ENCODE measurements at places on chromosomes 3 and 15.

- DNase-seq = no peak
These were observed 130.2 kb downstream of the GADL1 start for GRCh38 chr3:30764281-30764680.

DNA sequence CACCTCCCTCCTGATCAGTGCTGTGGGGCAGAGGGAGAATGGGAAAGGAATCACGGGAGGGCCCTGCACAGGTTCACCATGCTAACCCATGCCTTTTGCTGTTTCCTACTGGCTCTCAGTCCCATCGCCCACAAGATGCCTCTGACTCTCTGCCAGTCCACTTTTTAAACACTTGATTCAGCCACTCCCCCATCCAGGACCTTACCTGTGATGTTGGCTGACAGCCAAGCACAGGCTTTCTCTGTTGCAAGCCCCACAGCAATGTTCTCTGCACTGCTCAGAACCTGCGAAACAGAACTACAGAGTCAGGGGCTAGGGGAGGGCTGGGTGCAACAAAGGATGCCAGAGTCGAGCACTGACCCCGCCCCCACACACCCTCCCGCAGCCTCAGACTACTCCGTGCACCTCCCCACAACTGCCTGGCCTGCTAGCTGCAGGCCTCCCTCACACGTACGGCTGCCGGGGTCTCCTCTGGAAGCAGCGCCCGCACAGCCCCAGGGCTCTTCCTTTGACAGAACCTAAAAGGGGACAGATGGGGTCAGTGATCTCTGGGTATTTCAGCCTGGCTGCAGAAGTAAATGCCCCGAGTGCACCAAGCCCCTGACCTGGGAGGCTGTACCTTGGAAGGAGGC, 9.1 kb downstream of the CDAN1 start:
- no peak for DNase-seq

DNA sequence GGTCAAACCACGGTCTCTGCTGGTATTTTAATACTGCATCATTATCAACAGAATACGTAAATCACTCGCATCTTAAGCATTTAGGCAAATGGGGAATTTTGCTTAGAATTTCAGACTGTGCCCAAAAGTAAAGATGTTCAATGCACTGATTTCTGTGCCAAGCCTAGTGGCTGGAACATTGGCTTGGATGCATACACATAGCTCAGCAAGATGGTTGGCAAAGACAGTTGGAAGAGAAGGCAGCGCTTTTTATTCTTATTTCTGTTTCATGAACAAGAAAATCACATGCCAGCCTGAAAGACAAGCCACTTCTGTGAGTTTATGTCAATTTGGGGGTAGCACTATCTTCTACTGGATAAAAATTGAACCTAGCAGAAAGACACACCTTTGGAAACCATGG, 15.1 kb downstream of the MECOM start:
- no peak for DNase-seq

DNA sequence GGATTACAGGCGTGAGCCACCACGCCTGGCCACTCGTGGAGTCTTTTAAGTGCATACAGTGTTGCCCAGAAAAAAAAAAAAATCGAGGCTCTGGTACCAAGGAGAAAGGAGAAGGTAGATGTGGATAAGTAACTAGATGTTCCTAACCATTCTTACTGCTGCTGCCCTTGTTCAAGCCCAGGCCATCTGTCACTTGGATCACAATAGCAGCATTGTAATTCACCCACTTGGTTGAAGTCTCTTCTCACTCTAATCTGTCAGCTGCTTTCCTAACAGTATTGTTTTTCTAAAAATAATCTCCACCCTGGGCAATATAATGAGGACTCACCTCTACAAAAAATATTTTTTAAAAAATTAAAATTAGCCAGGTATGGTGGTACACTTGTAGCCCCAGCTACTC, 58.0 kb upstream of the CRTC3 start:
- no peak for DNase-seq

DNA sequence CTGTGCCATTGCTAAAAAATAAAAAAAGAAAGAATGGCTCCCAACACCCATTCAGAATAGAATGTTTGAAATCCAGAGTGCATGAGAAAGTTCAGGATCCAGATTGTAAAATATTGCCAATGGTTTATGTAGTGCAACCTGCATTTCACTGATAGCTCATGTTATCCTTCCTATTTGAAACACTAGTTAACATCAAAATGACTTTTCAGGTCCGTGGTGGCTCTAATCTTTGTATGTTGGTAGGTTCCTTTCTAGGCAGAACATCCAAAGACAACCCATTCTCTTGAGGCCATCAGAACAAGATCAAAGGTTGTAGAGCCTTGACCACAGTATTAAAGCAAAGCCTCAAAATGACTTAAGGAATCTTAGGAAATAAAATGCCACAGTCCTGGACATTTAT, 51.0 kb downstream of the PLCL2 start:
- no peak for DNase-seq

DNA sequence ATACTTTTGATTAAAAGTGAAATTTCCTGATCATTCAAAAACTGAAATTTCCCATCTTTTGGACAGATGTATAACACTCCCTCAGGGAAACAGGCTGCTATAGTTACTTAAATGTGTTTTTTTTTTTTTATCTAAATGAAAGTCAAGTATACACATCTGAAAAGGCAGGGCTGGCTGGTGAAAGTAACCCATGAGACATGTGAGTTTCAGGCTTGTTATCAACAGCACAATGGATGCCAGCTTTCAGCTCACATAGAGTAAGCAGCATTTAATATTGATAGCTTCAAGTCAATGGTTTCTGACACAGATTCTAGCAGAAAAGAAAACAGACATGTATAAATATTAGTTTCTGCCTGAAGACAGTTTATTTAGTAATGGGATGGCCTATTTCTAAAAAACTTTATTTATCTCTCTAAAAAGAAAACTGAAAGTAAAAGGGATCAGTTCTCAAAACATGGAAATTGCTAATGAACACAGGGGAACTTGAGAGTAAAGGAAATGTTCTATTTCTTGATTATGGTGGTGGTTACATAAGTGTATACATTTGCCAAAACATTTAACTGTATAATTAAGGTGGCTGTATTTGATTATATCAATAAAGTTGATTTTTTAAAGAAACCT, 89.7 kb upstream of the CMC1 start:
- DNase-seq = no peak

DNA sequence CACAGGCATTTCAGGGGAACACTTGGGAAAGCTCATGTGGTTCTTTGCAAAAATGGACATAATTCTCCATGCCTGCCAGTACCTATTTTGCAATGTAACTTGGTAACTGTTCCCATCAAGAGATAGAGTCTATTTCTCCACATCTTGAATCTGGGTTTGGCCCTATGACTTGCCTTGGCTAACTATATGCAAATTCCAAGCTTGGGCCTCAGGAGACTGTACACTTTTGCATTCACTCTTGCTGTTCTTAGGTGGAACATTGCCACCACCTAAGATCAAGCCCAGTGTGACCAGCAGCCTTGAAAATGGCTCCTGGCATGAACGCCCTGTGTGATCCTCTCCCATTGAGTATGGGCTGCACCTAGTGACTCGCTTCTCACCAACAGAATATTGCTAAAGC, 19.8 kb upstream of the SMAD6 start:
- DNase-seq = peak; percentile 19

GRCh38 chr3:30042274-30042859, 564.0 kb upstream of the TGFBR2 start:
- DNase-seq = peak; percentile 91

GRCh38 chr3:143241481-143241951, 121.9 kb downstream of the CHST2 start:
- peak; percentile 61 for DNase-seq

- DNase-seq = no peak
These were observed 167.7 kb downstream of the AGBL1 start for GRCh38 chr15:86247249-86247955.

DNA sequence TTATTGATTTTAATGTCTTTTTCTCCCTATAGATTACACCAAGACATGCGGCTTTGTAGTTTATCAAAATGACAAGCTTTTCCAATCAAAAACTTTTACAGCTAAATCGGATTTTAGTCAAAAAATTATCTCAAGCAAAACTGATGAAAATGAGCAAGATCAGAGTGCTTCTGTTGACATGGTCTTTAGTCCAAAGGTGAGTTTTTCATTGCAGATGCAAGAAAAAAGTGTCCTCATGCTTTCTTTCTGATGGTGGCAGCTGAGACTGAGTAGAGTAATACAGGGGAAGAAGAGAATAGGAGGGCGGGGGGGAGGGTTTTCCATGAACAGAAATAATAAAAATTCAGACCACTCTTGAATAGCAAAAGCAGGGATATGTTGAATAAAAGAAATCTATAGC, 36.5 kb downstream of the ADGRG7 start:
- no peak for DNase-seq

GRCh38 chr3:176219970-176220369, 977.3 kb downstream of the TBL1XR1 start:
- no peak for DNase-seq

- peak; percentile 33 for DNase-seq
These were observed 69.6 kb upstream of the COL8A1 start for GRCh38 chr3:99568663-99569335.

DNA sequence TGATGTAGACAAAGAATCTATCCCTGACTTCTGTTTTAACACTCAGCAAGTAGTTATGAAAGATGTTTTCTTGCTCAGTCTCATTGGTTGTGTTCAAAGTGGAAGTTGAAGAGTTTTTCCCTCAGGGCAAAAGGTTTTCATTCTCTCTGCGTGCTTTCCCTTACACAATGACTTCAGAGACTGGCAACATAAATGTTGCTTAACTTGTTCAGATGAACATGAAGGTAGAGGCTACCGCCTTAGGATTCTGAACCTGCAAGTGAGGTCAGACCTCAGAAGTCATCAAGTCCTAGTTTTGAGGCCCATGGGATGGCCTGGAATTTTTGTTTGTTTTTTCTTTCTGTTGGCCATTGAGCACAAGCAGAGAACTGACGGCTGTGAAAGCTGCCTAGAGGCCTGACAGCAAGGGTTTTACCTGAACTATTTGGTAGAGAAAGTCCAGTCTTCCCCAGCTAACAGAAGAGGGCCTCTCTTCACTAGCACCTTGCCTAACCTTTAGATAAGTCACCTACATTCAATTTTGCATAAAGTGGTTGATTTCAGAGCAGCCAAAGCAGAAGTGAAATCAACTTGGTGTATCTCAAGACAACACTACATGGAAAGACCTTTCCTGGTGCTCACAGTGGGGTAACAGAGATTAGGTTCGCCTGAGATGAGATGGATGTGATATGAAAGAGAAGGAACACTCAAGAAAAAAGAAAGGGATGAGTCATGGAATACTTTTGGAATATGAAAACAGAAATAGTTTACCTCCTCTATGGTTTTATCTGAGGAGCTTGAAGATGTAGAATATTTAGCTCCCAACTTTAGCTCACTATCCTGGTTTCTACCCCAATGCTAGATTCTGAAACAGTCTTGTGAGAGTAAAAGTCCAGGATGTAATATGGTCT, 53.6 kb upstream of the AP4E1 start:
- DNase-seq = peak; percentile 83

DNA sequence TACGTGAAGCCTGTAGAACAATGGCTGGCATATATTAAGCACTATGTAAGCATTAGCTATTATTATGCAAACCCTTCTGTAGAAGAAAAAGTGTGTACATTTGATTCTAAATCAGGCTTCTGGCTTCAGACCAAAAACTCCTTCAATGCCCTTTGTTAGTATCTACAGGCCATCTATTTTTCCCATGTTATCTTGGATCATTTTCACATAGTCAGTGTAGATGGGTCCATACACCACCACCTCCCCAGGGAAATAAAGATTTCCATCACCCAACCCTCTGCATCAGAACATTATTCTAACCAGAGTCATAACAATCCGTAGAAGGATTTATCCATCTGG, 8.0 kb upstream of the KLHL6 start:
- DNase-seq = no peak

DNA sequence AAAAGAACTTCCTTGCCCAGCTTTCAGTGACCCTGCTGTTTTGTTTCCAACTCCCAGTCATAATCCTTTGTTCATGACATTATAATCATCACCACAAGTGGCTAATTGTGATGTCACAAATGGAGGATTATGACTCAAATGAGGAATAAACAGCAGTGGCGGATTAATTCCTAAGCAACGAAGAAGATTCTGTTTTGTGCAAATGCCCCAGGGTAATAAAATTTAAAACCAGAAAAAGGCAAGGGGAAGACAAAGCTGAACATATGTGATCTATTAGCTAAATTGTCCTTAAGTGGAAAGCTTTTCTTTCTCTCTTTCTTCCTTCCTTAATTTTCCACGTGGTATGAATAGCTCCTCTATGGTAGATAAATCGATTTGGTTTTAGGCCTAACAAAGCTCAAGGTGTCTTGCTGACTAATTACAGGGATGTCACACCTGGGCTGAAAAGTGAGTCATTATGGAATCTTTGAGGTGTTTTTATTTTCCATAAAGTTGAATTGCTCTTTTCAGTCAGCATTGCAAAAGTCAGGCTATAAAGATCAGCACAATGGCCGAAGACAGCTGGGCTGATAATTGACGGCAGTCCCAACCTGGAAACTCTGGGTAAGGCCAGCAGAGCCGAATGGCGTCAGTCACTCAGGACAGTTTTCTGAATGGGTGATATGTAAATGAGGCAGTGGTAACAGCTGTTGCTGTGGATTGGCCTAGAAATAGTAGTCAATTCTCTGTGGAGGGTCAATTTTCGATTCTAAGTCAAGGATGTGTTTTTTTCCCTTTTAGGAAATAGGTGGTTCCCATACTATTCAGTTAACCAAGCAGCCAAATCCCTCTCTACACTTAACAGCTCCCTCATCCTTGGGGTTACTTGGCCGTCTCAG, 121.5 kb downstream of the PTPRG start:
- peak; percentile 85 for DNase-seq

DNA sequence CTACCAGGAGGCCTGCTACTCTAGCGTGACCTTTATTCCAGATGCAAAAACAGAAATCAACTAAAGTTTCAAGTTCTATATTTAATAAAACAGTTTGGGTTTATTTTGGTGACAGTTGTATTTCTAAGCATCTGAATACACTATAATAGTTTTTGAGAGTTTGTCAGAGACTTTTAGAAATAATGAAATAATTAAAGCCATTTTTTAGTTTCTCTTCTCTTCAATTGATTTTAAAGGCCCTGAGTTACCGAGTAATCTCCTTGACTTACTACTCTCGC, 523.4 kb downstream of the CADM2 start:
- DNase-seq = no peak

- no peak for DNase-seq
These were observed 76.6 kb downstream of the SRGAP3 start for GRCh38 chr3:9172851-9173321.

- peak; percentile 56 for DNase-seq
These were observed 10.4 kb downstream of the CLDN11 start for GRCh38 chr3:170429050-170429449.
